NCI-H1436 (cell line): ENCODE measurements at places on chromosomes 4 and X.

GRCh38 chr4:85430697-85431096 is 44.3 kb upstream of the ARHGAP24 start:
- no peak for DNase-seq

DNA sequence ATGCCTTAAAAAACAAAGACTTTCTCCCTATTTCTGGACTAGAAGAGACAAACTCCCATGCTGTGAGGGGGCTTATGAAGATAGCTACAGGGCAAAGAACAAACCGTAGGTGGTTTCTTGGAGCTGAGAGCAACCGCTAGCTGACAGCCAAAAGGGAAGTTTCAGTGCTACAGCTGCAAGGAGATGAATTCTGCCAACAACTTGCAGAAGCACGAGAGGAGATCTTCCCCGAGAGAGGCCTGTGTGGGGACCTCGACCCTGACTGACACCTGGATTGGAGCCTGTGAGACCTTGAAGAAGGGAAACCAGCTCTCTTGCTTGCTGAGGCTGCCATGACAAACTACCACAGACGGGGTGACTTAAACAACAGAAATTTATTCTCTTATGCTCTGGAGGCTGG is 183.8 kb upstream of the VCX3A start:
- no peak for DNase-seq

GRCh38 chrX:38803588-38804431 is 2.6 kb downstream of the MID1IP1 start:
- peak; percentile 59 for DNase-seq

DNA sequence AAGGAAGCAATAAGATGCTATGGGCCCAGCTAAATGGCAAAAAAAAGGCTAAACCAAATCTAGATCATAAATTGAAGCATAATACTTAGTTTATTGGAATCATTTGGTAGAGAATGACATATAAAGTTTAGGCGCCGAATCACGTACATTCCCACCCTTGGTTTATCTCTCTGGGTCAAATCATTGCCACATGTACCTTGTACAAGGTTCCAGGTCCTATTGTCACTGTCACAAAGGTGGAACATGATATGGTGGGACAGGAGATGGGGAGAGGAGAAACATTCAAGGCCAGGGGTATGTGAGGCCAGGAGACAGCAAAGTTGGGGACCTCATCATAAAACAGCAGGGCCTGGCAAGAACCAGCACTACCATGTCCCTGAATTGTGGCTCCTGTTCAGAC is 13.4 kb downstream of the MAML3 start:
- no peak for DNase-seq

- no peak for DNase-seq
Observed at GRCh38 chrX:12681047-12681446, 110.2 kb upstream of the PRPS2 start.

- DNase-seq = no peak
Observed at GRCh38 chr4:104128850-104129213, 365.9 kb downstream of the CXXC4 start.

- DNase-seq = peak; percentile 23
Observed at GRCh38 chrX:68895341-68895755, 66.5 kb downstream of the EFNB1 start.

DNA sequence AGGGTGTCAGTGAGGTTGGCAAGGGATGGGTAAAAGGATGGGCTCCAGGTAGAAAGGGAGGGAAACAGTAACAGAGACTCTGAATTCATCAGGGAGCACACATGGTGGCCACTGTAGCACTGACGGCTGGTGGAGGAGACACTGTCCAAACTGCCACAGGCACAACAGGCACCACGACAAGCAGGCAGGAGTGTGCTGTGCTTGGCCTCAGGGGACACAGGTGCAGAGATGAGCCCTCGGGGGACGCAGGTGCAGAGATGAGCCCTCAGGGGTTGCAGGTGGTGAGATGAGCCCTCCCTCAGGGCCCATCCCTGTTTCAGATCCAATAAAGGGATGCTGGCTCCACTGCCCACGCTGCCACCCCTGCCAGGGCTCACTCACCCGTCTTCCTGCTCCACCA is 7.6 kb downstream of the PDE6B start:
- DNase-seq = no peak

DNA sequence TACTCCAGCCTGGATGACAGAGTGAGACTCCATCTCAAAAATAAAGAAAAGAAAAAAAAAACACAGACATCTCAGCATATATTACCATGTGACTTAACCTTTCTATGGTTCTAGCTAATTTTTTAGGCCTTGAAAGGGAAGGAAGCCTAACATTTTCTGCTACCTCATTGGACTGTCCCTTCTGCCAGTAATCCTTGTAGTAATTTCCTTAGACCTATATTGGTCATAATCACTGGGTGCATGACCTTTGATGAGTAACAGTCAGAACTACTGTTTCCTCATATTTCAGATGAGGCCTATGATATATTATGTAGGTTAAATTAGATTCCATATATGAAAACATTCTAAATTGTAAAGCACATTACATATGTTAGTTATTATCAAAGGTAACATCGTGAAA is 9.6 kb downstream of the XIAP start:
- no peak for DNase-seq

- DNase-seq = no peak
Observed at GRCh38 chrX:46561824-46562657, 11.5 kb upstream of the CHST7 start.

DNA sequence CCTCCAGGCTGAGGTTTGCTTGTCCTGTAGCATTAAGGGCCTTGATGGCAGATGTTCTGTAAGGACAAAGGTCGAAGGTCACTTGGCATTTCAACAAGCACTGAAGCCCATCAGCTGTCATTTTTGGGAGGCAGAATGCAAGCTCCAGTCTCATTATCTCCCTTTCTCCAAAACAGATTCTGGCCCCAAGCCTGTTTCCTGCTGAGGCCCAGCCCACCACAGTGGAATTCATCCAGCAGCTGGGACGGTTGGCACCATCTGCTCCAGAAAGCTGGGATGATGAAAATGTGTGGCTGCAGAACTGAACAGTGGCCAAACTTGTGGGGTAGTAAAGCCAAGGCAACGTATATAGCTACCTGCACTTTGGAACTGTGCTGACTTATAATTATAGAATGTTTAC is 17.7 kb upstream of the PPEF2 start:
- no peak for DNase-seq
